Activated naive CD4-positive, alpha-beta T cell treated with anti-CD3 and anti-CD28 coated beads, Interleukin-2, amount 10 ng/mL, durations not matched to agents 7 days and 5 days (primary cell): ENCODE measurements at places on chromosomes 4 and X.

- no peak for DNase-seq
Measured at GRCh38 chr4:10380735-10381134, 76.5 kb downstream of the ZNF518B start.

DNA sequence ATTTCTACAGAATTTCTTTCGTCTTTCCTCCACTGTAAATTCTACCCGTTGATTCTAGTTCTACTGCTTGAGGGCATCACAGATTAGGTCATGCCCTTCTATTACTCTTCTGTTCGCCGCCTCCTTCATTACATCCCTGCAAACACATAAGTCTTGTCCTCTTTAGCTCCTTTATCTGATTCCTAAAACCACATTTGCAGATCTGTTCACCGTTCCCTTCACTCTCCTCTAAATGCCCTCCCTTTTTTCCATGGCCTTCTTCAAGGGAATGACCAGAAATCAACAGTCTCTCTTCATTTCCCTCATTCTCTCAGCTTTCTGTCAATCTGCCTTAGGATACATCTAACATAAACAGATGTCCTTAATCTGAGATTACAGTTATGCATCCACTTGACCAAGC lies 43.1 kb downstream of the BTC start:
- DNase-seq: no peak

DNA sequence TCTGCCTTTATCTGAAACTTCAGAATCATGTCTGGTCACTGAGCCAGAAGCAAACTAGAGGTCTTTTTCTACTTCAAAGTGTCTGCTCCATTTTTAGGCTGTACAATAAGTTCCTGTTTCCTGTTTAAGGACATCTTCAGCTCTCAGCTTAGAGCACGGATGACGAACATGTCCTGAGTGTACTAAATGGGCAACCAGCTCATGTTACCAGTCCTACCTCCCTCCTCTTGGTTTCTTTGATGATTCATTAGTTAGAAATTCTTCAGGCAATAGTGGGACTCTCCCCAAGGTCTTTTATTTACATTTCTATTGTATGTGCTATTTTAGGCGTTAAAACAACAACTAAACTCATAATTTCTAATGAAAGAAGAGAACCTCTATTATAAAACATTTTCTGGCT lies 58.0 kb downstream of the ENPEP start:
- DNase-seq: no peak

GRCh38 chr4:81965454-81965853 lies 408.3 kb downstream of the HNRNPD start:
- DNase-seq: no peak

DNA sequence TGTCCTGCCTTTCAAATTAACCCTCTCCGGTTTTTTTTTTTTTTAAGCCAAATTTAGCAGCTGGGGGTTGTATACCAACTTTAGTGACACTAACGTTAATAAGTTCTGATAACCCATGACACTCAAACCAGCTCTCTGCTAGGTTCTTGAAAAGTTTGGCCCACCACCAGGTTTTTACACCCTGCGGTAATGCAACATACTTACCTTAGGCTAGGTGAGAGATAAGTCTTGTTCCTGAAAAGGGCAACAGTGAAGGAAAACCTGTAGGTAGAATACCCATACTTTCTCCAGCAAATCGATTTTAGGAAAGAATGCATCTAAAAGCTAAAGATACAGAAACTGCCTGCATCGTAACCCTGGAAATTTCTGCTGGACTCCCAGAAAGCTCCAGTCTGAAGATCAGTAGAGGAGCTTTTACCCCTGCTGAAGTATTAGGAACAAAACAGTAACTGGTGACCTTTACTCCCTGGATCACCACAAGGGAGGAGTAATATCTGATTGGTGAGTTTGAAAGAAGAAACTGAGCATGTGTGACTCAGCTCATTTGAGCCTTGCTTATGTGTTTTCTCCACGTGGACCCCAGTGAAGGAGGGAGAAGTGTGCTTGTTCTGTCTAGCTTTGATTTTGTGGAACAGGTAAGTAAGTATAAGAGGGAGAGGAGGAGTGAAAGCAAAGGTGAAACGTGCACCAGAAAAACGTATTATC lies 34.4 kb upstream of the COX18 start:
- no peak for DNase-seq

GRCh38 chrX:45868425-45868824 lies 667.7 kb upstream of the DIPK2B start:
- no peak for DNase-seq

- DNase-seq: no peak
Measured at GRCh38 chrX:148904421-148905111, 404.1 kb downstream of the AFF2 start.

DNA sequence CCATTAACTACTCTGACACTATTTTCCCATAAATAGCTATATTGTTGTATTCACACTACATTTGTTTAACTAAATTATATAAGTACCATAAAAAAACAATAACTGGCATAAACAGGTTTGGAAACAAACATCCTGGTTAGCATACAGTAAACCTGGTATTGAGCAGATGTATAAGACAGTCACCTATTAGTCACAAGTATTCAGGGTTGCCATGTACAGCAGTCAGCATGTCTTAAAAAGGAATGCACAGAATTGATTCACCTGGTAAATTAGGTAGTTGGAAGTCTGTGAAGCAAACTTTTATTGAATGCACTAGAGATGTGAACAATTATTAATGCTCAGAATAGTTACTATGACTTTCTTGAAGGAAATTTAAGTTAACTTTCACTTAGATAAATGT lies 137.9 kb downstream of the FAM13A start:
- no peak for DNase-seq

- no peak for DNase-seq
Measured at GRCh38 chr4:79016878-79017277, 77.6 kb upstream of the PAQR3 start.

GRCh38 chr4:123412700-123413512 lies 16.3 kb downstream of the SPRY1 start:
- DNase-seq: no peak

DNA sequence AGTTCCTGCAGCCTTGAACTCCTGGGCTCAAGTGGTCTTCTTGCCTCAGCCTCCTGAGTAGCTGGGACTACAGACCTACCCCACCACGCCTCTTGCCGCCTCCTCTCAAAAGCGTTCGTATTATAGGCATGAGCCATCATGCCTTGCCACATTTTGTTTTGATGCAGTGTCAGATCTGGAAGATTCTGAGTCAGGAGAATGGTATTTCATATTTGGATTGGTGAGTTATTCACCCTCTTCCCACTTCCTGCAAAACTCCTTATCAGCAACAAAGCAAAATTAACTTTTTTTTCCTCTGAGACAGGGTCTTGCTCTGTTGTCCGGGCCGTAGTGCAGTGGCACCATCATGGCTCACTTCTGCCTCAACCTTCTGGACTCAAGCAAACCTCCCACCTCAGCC lies 29.6 kb downstream of the REST start:
- no peak for DNase-seq

DNA sequence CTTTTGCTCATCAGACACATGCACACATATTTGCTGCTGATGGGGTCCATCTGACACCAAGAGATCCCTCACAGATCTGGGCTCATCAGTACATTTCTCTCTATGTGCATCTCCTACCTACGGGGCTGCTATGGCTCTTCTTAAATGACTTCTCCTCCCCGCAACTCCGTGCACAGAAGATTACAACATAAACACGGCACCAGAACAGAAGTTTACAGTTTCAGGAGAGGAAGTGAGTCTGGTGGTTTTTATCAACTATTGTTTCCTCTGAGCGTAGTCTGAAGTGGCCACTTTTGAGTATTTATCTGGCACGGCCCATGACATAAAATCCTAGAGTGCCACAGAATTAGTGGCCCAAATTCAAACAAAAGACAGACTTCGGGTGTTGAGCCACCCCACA lies 263.8 kb downstream of the PRDM5 start:
- no peak for DNase-seq

GRCh38 chr4:189828081-189828697 lies 112.5 kb upstream of the FRG1 start:
- DNase-seq: no peak

DNA sequence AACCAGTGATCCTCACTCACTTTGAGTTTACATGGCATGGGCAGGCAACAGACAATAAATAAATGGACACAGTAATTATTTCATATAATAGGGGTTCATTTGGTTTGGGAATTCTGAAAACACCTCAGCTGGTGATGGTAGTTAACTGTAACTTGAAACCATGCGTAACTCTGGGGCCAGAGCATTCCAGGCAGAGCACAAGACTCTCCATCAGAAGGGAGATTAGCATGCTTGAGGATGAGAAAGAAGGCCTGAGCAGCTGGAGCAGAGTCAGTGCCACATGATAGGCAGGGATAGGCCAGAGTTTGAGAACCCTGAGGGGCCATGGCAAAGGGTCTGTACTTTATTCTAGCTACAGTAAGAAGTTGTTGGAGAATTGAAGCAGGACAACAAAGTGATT lies 56.3 kb upstream of the CXCL8 start:
- DNase-seq: no peak

GRCh38 chrX:114532111-114532805 lies 51.6 kb upstream of the HTR2C start:
- DNase-seq: no peak

- no peak for DNase-seq
Measured at GRCh38 chr4:80471756-80472155, 136.2 kb downstream of the CFAP299 start.

DNA sequence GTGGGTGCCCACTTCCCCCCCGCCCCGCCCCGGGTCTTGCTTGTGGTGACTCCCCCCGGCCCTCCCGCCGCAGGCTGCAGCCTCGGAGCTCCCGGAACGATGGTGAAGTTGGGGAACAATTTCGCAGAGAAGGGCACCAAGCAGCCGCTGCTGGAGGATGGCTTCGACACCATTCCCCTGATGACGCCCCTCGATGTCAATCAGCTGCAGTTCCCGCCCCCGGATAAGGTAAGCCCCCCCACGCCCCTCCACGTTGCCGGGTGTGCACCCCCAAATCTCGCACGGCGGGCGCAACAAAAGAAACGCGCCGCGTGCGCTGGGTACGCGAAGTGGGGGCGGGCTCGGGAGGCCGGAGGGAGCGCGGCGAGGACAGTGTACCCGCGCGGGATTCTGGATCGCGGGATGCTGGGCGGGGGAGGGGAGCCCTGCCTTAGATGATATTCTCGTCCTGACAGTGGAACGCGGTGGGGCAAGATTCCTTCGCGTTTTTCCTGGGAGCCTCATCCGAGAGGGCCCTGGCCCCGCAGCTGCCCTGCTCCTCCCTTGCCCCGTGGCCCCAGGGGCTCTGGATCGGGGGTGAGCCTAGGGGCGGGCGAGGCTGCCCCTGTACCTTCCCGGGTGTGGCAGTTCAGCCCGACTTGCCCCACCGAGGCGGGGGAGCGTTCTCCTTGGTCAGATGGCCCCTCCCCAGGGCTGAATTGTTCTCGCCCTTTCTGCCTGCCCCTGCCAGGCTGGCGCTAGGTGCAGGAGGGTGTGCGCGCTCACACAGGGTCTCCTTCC lies 819 bp downstream of the NSG1 start:
- peak; percentile 42 for DNase-seq

DNA sequence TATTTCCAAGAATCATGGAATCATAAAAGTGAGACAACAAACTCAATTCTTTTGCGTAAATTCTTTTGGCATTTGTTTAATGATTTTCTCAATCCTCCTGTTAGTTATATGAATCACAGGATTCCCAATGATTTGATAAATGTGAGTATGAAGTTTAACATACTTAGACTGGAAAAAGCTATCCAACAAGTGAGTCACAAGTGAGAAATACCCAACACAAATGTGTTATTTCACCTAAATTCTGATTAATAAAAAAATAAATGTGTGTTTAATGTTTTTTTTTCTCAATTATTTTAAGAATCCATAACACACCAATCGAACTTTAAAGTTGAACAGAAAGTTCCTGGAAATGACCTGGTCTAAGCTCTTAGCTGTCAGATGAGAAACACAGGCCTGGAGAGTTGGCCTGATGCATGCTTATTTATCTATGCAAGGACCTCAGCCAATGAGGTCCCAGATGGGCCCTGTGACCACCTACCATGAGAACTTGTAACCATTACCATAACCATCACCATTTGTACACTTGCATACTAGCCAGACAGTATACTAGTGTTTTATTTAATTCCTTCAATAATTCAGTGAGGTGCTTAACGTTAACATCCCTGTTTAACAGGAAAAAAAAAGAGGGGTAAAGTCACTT lies 386.7 kb downstream of the SPRY1 start:
- no peak for DNase-seq

DNA sequence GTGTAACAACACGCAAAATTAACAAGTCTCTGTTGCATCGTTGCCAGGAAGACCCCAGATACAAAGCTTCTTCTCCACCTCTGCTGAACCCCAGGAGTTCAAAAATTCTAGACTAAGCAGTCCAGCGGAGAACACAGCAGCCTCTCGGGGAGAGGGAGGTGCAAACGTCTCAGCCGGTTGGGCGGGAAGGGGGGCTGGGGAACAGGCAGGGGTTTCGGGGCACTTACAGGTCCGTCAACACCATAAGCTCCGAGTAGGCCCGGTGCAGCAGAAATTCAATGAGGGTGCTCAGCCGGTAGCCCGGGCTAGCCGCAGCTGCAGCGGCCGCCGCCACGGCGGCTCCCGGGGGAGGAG lies 394 bp downstream of the MED14 start:
- DNase-seq: peak; percentile 50

DNA sequence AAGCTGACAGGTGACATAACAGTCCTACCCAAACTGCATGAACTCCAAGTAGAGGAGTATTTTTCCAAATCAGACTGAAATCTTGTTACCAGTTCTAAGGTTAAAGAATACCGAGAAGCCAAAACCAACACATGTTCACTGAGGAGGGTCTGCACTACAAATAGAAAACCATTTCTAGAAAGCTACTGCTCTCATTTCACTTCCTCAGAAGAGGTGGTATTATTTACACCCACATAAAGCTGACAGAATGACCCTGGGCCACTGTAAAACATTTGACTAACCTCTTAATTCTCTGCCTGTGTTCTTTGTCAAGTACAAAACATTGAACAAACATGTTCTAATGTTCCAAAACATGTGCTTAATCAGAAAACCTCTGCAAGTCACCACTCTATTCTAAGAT lies 95.8 kb downstream of the IQCM start:
- no peak for DNase-seq

DNA sequence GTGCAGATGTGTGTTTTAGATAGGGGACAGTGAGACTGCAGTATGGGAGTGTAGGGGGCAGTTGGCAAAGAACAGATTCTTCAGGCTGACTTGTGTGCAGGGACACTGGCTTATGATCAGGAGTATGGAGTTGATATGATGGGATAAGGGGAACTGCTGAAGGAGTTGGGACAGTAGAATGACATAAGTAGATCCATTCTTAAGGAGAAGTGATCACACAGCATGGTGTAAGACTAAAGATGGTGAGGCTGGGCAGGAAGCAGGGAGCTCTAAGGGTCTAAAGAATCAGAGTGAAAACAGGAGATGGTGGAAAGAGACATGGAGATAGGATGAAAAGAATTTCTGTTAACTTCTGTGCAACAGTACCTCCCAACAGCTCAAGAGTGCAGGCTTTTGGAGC lies 70.7 kb downstream of the REELD1 start:
- DNase-seq: no peak
